ENCODE measurements at places on chromosomes 2 and 18. TPM values are rescaled to one million over a fixed set of nuclear protein-coding genes. Genes with fewer than 3 reads are reported as not detected.

DNA sequence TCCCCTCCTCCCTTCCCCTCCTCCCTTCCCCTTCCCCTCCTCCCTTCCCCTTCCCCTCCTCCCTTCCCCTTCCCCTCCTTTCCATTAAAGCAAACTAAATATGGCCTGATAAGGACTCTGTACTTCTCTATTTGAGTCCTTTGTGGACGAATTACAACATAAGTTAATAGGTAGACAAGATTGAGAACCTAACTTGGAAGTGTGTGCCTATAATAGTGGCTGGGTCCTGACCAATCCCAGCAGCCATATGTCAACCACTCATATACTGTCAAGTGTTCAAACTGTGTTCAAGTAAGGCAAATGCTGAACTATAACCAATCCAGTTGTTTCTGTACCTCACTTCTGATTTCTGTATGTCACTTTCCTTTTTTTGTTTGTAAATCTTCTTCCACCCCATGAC is 97.1 kb upstream of the RBMS1 start:
- DNase-seq, result no peak

- no peak for DNase-seq
These were observed 110.0 kb downstream of the COL4A4 start for GRCh38 chr2:227054006-227054405.

The DNAJB2 gene
- 78.0 TPM for total RNA-seq

DNA sequence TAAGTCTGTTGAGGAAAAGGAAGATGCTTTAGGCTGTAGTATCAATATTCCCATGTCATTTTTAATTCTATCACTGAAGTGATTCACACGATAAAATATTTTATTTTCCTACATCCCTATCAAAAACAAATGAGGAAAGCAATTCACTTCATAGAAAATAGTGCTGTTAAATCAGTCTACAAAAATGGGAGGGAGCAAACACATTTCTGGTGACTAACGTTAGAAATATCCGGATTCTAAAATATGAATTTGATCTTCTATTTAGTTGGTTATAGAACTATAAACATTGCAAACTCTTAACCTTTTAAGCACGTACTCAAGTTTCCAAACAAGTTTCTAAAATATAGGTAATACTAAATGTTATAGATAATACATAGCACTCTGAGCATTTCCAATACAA is 20.8 kb downstream of the ATF2 start:
- no peak for DNase-seq

DNA sequence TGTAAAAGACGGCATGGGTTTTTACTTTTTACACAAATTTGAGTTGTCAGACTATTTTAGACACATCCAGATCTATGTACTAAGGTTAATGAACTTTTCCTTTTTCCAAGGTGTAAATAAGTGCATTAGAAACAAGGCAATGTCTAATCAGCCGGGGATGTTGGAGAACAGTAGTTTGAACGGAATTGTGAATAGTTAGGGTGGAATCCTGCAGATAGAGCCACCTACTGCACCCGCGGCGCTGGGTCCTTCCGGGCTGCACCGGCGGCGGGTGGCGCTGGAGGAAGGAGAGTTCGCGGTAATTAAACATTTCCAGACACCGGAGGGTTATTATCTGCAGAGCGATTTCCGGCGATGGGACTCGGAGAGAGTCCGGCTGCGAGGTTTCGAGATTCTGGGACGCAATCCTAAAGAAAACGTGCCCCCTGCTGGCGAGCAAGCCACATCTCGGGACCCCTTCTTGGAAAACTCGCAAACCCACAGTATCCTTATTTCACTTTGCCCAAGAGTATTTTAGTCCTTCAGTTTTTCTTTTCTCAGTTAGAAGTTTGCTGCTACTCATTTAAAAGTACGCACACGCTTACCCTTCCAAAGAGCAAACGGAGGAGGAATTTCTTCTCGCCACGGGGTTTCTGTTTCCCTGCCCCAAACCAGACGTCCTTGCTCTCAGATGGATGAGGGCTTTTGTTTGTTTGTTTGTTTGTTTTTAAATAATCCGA is 4.5 kb upstream of the OSR1 start:
- peak; percentile 85 for DNase-seq

The CCDC102B gene
- 8.1 TPM for total RNA-seq

DNA sequence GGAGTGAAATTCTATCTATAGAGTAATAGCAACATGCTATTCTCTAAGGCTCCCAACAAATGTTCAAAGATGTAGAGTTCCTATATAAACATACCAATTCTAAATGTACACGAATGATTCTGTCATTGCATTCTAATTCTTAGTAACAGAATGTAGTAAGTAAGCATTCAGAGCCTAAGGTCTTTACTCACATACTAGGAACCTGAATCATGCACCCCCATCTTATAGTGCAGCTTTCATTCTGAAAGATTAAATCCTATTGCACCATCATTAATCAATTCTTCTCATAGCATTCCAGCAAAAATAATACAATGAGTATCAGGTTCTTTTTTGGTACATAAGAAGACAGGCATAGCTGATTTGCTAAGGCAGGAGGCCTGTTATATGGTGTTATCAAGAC is 230.0 kb downstream of the NCKAP5 start:
- no peak for DNase-seq

GRCh38 chr2:58866040-58866439 is 624.9 kb upstream of the FANCL start:
- no peak for DNase-seq

DNA sequence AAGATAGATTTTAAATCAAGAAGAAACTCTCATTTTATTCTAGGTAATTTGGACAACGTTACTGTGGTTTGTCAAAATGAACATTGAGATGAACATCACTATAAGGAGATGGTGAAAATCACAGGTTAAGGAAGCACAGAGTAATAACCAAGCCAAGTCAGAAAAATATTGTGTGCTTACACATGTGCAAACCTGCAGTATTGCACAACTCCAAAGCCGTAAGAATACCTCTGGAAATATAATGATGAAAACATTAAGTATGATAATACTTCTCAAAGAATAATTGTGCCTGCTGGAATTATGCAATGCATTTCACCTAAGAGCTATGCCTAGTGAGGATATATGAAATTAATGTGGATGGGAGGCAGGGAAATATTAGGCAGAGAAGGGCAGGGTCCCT is 21.1 kb upstream of the GALNT5 start:
- DNase-seq, result no peak

DNA sequence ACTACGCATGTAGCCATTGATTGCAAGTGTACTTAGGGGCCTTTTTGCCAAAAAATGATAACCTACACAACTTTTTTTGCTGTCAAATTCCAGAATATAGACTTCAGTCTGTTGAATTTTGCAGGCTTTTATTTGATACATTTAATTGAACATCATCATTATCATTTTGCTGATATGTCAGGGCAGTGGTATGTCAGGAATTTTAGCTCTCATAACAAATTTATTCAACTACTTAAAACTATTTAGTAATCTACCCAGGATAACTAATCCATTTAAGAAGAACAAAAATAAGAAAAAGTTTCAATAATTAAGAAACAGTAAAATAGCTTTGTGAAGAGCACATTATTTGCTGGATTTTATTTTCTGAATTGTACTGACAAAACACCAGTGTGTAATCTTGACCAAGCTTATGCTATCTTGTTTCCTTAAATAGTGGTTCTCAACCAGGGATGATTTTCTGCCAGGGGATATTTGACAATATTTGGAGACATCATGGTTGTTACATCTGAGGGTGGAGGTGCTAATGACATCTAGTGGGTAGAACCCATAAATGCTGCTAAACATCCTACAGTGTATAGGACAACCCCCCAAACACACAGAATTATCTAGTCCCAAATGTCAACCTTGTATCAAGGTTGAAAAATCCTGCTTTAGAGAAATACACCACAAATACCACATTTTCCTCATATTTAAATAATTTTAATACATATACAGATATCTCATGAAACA is 12.1 kb upstream of the TTN start:
- DNase-seq, result no peak

The RAB27B gene
- 0.08 TPM for total RNA-seq

DNA sequence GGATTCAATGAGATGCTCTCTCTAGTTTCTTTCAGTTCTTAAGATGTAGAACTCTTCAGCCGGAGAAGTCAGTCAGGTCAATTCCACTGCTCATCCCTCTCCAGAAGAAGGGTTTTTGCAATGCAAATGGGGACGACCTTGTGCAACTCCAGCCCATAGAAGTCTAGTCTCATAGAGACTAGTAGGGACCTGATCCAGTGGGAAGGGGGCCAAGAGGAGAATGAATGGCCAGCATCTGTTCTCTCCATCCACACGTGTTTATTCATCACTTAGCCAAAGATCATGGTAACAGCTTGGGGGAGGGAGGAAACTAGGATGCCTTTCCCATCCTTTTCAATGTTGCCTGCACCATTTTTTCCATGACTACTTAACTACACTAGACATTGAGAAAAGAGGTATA is 120.2 kb downstream of the LAMA3 start:
- no peak for DNase-seq

- no peak for DNase-seq
These were observed 192.1 kb downstream of the OTX1 start for GRCh38 chr2:63242747-63243146.

The CHST9 gene
- total RNA-seq, result not detected

- DNase-seq, result no peak
These were observed 73.4 kb downstream of the MARCHF4 start for GRCh38 chr2:216298719-216299495.

DNA sequence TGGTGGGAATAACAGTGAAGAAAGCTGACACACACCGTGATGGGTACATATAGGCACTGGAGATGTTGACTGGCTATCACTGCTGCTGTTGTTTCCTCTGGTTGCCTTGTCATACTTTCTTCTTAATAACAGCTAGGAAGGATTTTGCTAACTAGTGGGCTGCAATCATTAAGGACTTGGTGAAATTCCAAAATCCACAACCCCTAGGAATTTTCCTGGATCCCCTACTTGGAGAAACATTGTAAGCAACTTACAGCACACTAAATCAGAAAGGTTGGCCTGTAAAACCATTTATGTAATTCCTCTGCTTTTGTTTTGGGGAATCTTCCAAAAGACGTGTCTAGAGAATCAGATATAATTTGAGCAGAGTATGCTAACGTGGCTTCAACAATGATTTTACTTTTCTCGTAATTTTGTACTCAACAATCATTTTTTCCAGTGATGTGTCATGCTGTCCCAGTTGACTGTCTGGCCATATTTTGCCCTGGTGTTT is 8.0 kb upstream of the COL3A1 start:
- no peak for DNase-seq

GRCh38 chr18:49739275-49739674 is 74.1 kb downstream of the ACAA2 start:
- no peak for DNase-seq

GRCh38 chr18:46481048-46481846 is 175.8 kb downstream of the LOXHD1 start:
- DNase-seq, result no peak

The SERPINB10 gene
- total RNA-seq, result not detected

- DNase-seq, result peak; percentile 72
These were observed 18.5 kb upstream of the IGFBP5 start for GRCh38 chr2:216713691-216714336.

The PRKAG3 gene
- 0.13 TPM for total RNA-seq

The ATP8B1 gene
- total RNA-seq, result 9.3 TPM

GRCh38 chr18:65748321-65748720 is 2.5 kb upstream of the CDH7 start:
- no peak for DNase-seq

The C2orf78 gene
- not detected for total RNA-seq

The PLCD4 gene
- 0.67 TPM for total RNA-seq

Data from cardiac septum (tissue), 1 donor.